ENCODE measurements at places on chromosomes 16 and 17.

- no peak for DNase-seq
These were observed 4.7 kb upstream of the EIF1 start for GRCh38 chr17:41684035-41684434.

DNA sequence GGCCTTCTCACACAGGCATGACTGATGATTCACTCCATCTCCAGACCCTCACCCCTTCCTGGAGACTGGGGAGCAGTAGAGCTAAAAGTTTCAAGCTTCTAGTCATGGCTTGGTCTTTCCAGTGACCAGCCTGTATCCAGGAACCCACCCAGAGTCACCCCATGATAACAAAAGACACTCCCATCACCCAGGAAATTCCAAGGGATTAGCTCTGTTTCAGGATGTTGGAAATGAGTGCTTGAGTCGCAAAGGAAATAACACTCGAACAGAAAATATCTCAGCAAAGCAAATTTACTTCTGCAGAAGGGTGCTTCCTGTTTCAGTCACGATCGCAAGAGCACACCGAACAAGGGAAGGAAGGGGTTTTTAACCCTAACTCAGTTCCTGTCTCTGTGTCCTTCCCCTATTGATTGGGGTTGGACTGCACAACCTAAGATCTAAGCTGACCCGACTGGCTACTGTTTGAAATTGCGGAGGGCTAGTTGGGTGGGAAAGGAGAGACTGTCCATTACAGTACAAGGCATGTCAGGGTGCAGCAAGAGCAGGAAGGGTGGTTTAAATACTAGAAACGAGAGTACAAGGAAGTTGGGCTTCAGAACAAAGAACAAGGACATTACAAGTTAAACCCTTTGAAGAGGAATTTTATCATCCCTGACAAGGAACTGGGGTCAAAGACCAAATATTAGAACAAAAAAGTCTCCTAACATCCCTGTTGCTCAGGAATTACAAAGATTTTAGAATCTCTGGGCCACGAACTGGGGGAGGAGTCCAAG is 224.4 kb upstream of the CACNG5 start:
- no peak for DNase-seq

DNA sequence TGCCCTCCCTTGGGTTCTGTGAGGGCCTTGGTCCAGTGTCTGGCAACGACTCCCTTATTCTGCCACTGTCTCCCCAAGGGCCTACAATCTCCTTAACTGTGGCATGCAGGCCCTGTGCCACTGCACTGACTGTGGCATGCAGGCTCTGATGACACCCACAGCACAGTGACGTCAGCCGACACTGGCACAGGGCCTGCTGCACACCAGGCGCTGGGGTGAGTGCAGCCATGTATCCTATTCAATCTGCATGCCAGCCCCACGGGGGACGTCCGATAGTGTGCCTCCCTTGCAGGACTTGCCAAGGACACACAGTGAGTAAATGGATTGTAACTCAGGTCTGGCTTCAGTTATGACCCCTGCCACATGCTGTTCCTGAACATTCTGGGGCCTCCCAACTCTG is 39.8 kb upstream of the RASD1 start:
- no peak for DNase-seq

DNA sequence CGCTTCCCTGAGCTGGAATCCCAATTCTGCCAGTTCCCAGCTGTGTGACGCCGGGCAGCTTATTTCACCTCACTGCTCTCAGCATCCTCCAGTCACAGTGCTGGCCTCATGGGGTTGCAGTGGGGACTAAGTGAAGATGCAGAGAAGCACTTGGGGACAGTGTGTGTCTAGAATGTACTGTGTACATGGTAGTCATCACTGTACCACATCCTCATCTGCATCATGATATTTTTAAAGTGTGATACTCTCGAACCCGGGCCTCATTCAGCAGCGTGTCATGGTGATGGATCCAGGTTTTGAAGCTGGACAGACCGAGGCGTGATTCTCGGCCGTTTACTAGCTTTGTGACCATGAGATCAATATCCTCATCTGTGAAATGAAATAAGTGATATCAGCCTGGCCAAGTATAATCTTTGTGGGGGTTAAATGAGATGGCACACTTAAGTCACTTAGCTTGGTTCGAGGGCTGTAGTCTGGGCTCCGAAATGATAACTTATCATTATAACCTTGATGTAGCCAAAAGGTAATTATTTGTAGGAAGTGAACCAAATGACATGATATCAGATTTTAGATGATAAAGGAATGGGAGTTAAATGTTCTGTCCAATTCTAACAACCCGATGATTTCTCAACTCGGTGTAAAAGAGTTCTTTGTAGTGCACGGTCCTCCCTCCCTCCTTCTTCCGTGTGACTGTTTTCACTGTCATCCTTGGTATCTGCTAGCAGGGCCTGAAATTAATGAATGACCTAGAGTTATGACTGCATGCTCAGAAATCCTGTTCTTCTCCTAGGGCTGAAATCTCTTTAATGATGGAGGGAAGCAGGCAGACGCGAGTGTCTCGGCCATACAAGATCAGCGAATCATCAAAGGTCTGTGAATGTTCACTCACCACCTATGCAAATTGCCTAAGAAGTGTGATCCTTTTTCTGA is 2.0 kb downstream of the KLHL36 start:
- DNase-seq: no peak

- DNase-seq: no peak
These were observed 22.6 kb upstream of the MGAT5B start for GRCh38 chr17:76845541-76846017.

DNA sequence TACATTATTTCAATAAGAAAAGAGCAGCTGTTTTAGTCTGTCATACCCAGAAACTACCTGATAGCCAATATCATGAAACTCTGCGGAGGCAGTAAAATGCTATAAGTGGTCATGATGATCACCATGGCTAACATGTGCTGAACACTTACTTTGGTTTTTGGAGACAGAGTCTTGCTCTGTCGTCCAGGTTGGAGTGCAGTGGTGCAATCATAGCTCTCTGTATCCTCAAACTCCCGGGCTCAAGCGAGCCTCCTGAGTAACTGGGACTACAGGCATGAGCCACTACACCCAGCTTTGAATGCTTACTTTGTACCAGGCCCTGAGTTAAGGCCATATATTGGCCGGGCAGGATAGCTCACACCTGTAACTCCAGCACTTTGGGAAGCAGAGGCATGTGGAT is 101.2 kb upstream of the DHX40 start:
- DNase-seq: no peak

- no peak for DNase-seq
These were observed 1.1 kb downstream of the KRTAP9-9 start for GRCh38 chr17:41256291-41256685.

DNA sequence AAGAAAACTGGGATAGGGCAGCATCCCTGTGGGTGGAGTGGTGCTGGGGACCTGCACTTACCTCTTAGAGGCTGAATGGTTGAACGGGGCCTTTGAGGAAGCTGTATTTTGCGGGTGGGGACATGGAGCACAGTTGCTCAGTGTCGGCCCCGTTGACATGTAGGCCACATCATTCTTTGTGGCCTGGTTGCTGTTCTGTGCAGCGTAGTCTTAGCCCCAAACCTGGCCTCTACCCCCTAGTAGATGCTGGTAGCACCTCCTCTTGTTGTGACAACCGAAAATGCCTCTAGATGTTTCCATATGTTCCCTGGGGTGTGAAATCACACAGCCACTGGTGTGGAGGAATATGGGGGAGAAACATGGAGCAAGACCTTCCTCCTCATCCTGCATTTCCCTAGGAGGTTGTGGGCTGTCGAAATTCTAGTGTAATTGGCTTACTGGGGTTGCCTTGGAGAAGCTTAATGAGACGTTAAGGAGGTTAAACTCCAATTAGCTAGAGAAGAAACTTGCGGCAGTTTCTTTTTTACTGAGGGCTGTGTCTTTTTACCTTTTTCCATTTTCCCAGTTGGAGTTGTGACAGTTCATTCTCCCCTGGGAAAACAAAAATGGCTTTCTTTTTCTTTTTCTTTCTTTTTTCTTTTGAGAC is 9.4 kb downstream of the ABCC1 start:
- no peak for DNase-seq

Data from RPMI8226 (cell line).